ENCODE measurements at places on chromosomes 13 and 19.

- no peak for DNase-seq
Observed at GRCh38 chr19:30085394-30085793, 143.4 kb downstream of the URI1 start.

DNA sequence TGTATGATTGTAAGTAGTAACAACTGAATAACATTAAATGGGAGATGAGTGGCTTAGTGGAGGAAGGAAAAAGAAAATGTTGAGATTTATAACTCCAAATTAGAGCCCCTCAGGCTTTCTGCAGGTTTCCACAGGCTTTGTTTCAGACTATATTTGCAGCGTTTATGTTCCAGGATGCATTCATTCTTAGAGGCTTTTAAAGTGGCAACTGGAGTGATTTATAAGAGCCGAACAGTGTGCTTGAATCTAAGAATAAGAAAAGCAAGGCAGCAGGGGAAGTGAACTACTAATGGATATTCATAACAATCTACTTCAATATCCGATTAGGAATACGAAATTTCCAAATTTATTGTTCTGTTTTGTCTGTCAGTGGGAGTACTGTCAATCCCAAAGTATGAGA, 91.0 kb downstream of the UFM1 start:
- DNase-seq = no peak

- DNase-seq = no peak
Observed at GRCh38 chr13:64180756-64181155, 2765.1 kb upstream of the PCDH20 start.

- DNase-seq = no peak
Observed at GRCh38 chr19:47631681-47632446, 22.9 kb downstream of the BICRA start.

- no peak for DNase-seq
Observed at GRCh38 chr13:46507981-46508380, 45.0 kb upstream of the LRCH1 start.

DNA sequence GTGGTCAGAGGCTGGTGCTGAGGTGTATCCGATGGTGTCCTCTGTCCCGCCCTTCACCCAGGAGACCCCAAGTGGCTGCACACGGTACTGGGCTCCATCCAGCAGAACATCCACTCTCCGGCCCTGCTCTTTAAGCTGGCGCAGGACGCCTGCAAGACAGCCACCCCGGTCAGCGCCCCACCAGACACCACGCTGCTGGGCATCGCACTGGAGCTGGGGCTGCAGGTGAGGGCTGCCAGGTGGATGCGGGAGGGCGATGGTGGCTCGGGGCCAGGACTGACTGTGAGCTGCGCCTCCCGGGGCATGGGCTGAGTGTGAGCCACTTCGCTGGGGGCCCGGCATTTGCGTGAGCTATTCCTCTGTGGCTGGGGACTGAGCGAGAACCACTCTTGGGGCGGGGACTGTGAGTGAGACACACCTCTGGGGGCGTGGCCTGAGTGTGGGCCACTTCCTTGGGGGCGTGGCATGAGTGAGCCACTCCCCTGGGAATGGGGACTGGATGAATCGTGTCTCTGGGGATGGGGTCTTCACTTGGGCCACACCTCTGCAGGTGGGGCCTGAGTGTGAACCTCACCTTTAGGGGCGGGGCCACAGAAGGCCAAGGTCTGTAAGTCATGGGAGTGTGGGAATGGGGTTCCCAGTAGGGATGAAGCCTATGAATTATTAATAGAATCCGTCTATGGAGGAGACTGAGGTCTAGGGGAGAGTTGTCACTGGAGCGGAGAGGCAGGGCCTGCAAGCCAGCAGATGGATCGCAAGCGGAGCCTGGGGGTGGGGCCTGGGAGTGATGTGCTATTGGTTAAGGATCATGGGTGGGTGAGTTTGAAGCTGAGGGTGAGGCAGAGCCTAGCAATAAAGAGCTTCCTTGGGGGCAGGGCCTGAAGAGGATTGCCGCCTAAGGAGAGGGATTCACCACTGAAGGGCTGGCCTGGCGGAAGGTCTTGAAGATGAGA, 30.5 kb downstream of the ZSWIM4 start:
- no peak for DNase-seq

DNA sequence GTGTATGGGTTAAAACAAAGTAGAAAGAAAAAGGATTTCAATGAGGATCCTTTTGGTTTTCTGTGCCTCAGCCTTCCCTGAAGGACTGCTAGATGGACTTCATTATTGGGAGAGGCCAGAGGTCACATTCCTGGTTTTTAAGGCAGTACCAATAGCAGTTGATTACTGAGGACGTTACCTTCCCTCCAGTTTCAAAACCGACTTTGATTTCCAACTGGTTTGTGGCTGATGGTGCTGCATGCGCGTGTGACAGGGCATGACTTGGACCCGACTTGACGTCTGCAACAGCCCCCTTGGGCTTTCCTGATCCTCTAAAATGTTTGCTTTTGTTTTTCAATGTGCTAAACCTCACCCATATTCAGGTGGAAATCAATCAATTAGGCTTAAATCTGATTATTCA, 314.3 kb upstream of the ARGLU1 start:
- DNase-seq = no peak

GRCh38 chr19:43610493-43610892, 1.4 kb upstream of the SRRM5 start:
- DNase-seq = no peak

DNA sequence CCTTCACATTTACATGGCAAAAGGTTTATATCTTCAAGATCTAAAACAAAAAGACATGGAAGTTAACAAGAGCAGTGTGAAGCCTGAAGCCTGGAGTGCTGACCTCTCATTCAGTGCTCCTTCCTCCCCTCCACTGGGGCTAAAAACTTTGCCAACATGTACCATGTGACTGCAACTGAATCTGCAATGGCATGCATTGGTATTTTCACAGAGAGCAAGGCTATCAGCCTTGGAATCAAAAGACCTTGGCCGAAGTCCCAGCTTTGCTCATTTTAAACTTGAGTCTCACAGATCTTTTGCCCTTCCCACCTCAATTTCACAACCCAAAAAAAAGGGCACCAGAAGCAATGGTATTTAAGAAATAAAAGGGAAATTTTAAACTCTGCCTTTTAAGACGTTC, 325.1 kb downstream of the DCT start:
- DNase-seq = no peak

GRCh38 chr13:62482351-62482750, 1066.7 kb upstream of the PCDH20 start:
- DNase-seq = no peak

DNA sequence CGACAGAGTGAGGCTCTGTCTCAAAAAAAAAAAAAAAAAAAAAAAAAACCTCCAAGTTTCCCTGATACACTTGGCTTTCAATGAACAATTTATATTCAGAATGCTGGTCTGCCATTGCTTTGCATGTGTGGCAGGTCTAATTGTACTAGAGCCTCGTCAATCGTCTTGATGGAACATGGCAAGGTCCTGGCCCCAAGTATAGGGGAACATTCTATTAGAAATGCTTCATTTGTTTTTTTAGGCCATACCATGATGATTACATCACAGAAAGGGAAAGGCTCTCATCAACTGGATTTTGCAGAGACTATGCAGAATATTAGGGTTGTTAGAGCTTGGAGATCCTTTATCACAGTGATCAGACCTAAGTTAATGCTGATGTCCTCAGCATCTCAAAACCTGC, 28.0 kb downstream of the SPRY2 start:
- DNase-seq = no peak

DNA sequence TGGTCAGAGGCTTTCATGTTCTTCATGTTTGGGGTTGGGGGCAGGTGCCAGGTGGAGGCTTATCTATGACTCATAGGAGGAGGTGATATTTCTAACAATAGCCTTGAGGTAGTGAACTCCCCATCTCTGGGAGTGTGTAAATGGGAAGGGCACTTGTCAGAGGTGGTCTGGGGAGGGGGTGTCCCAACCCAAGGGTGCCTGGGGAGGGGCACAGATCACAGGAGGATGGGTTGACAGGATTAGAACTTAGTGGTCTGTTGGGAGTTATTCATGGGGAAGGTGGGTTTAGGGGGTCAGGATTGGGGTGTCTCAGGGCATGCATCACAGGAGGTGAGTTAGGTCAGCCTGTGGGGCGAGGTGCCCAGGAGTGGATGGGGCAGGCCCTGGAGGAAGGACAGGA, 1.6 kb downstream of the ACTL9 start:
- DNase-seq = no peak

- no peak for DNase-seq
Observed at GRCh38 chr19:42250666-42251531, 4.0 kb downstream of the ERF start.

DNA sequence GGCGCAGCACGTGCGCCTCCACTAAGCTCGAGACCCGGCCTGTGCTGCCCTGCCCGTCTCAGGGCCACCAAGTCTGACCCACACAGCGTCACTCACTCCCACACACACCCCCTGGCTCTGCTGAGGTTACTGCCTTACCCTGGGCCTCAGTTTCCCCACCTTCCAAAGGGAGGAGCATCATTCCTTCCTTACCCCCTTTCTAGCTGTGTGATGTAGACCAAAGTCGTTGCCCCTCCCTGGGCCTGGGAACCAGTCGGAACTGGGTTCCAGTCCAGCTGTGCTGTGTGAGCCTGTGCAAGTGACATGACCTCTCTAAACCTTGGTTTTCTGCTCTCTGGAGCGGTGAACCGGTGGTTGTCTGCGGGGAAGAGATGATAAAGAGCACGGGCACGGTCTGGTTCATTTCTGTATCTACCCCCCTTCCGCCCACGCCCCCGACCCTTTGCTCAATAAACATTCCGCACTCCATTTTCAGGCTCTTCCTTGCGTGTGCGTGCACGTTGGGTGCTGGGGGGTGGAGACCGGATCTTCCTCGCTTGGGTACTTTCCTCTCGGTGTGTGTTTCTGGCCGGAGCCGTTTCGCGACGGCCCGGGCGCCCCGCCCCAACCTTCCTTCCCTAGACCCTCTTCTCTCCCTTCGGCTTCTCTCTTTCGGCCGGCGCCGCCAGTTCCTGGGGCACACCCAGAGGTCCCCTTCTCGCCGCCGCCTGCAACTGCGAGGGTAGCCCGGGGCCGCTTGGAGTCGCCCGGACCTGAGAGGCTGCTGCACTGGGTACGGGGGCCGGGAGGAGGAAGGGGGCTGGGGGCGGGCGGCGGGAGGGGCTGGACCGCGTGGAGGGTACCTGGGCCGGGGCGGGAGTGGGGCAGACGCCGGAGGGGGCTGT, at the start of gene ZNF581:
ZNF581 (plus strand) TSS at position 647 of the 884 bp plus-strand sequence. CDS start 923 bp downstream, outside the sequence.
- peak; percentile 92 for DNase-seq

DNA sequence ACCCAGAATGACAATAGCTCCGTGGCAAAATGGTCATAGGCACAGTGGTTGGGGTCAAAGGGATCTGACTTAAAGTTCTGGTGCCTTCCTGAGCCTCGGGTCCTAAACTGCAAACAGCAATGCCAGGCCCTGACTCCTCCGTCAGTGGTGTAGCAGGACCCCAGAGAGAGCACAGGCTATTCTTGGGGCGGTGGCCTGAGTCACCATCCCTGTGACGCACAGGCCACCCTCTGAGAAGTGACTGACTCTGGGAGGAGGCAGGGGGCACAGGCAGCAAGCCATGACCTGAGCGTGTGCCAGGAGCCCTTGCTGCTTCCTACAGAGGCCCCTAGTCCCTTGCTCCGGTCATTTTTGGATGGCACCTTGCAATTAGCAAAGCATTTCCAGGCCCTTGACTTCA, 18.7 kb downstream of the PLVAP start:
- no peak for DNase-seq

- DNase-seq = no peak
Observed at GRCh38 chr13:91904597-91904996, 506.2 kb downstream of the GPC5 start.

DNA sequence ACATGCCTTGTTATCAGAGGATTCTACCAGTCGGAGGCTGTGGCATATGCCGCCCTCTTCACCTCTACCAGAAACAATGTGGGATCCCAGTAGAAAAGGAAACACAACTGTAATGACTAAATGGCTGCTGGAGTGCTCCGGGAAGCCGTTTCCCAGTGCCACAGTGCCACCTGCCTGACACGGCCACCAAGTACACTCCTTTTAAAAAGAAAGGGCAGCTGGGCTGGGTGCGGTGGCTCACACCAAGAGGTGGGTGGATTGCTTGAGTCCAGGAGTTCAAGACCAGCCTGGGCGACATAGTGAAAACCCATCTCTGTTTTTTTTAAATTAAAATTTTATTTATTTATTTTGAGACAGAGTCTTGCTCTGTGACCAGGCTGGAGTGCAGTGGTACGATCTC, 67.3 kb downstream of the TRPM4 start:
- DNase-seq = no peak

DNA sequence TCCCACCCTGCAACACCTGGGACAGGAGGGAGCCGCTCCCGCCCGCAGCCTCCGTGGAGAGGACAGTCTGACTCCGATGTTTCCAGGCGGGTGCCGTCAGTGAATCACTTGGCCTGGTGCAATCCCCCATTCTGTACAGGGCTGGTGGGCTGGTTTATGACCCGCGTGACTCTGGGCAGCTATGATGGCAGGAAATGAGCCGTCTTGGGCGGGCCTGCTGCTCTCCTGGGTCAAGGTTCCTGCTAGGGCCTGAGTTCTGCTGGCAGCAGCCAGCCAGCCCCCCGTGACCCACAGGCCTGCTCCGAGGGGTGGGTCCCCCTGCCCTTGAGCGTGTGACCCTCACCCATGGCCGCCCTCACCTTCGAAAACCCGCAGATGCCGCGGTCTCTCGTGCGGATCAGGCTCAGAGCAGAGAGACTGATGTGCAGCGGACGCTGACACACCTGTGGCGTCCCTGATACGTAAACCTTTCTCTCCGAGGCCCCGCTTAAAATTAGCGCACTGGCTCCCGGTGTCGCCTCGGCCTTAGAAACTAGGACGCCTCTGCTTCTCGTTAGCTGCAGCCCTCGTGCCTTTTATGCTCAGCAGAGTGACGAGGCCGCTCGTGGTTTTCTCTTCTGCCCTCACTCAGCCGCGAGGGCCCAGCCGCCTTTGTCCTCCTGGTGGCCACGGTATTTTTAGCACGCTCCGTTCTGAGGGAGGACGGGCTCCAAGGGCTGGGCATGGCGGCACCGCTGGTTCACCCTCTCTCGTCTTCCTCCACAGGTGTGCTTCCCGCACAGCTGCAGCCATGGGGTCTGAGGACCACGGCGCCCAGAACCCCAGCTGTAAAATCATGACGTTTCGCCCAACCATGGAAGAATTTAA, 63.4 kb downstream of the KDM4B start:
- DNase-seq = no peak

DNA sequence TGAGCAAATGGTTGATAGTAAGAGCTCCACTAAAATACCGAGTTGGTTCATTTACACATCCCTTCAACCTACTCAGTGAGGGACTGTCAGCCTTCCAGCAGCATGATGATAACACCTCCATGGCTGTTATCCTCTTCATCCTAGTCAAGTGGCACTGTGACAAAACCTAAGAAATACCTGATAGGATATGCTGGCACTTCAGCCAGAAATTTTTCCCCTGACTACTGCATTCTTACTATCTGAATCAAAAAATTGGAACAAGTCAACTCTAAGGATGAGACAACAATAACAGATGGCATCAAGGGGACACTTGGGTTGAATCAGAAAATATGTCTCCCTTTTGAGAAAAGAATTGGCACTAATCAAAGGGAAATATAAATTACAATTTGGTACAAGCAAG, 193.9 kb downstream of the KCTD12 start:
- no peak for DNase-seq

- no peak for DNase-seq
Observed at GRCh38 chr19:40235238-40236025, 8.9 kb upstream of the CCNP start.

GRCh38 chr19:29609636-29610035, 3.6 kb downstream of the POP4 start:
- no peak for DNase-seq
